Activated CD4-positive, alpha-beta T cell treated with anti-CD3 and anti-CD28 coated beads, Interleukin-2, amount 50 U/mL, for 24 hours (primary cell): ENCODE measurements at places on chromosomes 3 and 15.

GRCh38 chr3:67646586-67647234 is 7.7 kb downstream of the SUCLG2 start:
- no peak for DNase-seq

DNA sequence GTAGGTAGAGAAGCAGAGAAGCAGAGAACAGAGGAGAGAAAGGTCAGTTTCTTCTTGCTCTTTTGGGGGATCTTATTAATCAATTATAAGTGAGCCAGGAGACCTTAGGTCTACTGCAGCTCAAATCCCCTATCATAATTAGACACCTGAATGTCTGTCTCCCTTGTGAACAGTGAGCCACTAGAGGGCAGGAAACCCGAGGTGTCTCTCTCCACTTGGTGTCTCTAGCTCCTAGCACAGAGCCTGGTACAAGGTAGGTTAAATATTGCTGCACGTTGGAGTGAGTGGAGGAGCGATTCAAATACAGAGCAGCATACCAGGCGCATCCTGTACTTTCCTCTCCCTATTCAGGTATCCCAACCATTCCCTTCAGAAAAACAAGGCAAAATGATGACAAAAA is 2.0 kb upstream of the ST8SIA2 start:
- no peak for DNase-seq

- DNase-seq: no peak
Measured at GRCh38 chr3:63869940-63870614, 6.4 kb downstream of the ATXN7 start.

GRCh38 chr15:82980981-82981380 is 5.0 kb upstream of the RAMAC start:
- DNase-seq: no peak

GRCh38 chr3:180102134-180102533 is 65.4 kb upstream of the PEX5L start:
- DNase-seq: no peak

- no peak for DNase-seq
Measured at GRCh38 chr3:46393554-46394434, 13.1 kb downstream of the CCR5AS start.

- DNase-seq: no peak
Measured at GRCh38 chr3:171842864-171843518, at the start of gene TMEM212. Gene TMEM212 (plus strand): TSS chr3:171843349. CDS start chr3:171843384, 35 bp downstream.

DNA sequence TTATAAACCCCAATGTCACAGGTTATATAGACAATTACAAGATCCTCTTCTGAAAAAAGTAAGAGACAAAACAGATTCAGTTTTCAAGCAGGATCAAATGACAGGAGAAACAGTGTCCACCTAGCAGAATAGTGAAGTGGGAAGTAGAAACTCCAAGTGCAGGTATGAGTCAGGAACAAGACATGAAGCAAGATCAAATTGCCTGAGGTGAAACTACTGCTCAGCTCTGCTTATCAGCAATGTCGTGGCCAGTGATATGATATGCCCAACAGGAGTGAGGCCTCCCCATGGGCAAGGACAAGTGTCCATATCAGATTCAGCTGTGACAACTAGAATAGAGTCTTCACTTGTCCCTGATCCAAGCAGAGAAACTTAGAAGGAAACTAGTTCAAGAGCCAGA is 100.0 kb downstream of the ZMAT3 start:
- no peak for DNase-seq

DNA sequence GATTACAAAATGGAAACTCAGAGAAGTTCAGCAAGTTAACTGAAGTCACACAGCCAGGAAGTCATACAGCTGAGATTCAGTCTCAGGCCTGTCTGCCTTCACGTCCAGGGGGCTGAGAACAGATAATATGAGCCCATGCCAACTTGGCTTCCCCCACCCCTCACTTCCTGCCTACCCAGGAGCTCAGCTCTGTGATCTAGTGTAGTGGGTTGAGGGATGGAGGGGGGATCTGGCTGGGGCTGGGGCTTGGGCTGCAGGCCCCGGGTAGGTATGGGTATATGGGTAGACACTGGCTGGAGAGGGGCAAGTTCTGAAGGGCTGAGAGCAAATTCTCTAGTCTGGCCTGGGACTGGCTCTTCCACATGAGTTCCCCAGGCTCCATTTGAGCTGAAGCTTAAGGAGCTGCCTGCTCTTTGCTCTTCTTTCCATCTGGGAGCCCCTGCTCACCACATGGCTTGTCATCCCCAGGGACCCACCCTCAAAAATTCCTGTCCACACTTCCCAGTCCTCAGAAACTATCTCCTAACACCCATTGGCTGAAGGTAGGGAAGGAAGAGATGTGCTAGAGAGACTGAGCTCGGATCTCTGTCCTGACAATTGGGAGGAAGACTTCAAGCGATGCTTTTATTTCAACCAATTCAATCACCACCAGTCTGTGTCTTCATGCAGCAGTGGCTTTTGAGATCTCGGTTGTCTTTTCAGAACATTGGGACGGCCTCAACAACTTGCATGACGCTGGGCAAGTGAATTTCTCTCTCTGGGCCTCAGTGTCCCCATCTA is 2.0 kb downstream of the RASGRF1 start:
- no peak for DNase-seq
